ENCODE measurements at places on chromosomes 3 and 15. TPM values are rescaled to one million over a fixed set of nuclear protein-coding genes. Genes with fewer than 3 reads are reported as not detected.

The NR1I2 gene
- under 0.01 TPM for total RNA-seq

The CP gene
- 0.81 TPM for total RNA-seq

The PAQR9 gene
- not detected for total RNA-seq

The CATSPER2 gene
- 0.97 TPM for total RNA-seq

The TIGIT gene
- not detected for total RNA-seq

The HIGD2B gene
- total RNA-seq, result not detected

The GPR27 gene
- not detected for total RNA-seq

The SCAPER gene
- 5.7 TPM for total RNA-seq

The PPCDC gene
- 12.0 TPM for total RNA-seq

The SAMD7 gene
- total RNA-seq, result not detected

The CPN2 gene
- not detected for total RNA-seq

The WDR72 gene
- total RNA-seq, result not detected

The CCR3 gene
- not detected for total RNA-seq

The CLRN1 gene
- not detected for total RNA-seq

The MOBP gene
- total RNA-seq, result under 0.01 TPM

The PRSS50 gene
- total RNA-seq, result not detected

The HOMER2 gene
- total RNA-seq, result 0.38 TPM

The FMN1 gene
- total RNA-seq, result 0.25 TPM

The IDH3A gene
- total RNA-seq, result 13.8 TPM

The CHRD gene
- 0.16 TPM for total RNA-seq

The LDHAL6B gene
- total RNA-seq, result not detected

The SYNPR gene
- not detected for total RNA-seq

The FSD2 gene
- total RNA-seq, result not detected
